ENCODE measurements at places on chromosomes 7 and 10.
A peak's percentile ranks its signal among the peaks of the same experiment; 100 is the strongest.

DNA sequence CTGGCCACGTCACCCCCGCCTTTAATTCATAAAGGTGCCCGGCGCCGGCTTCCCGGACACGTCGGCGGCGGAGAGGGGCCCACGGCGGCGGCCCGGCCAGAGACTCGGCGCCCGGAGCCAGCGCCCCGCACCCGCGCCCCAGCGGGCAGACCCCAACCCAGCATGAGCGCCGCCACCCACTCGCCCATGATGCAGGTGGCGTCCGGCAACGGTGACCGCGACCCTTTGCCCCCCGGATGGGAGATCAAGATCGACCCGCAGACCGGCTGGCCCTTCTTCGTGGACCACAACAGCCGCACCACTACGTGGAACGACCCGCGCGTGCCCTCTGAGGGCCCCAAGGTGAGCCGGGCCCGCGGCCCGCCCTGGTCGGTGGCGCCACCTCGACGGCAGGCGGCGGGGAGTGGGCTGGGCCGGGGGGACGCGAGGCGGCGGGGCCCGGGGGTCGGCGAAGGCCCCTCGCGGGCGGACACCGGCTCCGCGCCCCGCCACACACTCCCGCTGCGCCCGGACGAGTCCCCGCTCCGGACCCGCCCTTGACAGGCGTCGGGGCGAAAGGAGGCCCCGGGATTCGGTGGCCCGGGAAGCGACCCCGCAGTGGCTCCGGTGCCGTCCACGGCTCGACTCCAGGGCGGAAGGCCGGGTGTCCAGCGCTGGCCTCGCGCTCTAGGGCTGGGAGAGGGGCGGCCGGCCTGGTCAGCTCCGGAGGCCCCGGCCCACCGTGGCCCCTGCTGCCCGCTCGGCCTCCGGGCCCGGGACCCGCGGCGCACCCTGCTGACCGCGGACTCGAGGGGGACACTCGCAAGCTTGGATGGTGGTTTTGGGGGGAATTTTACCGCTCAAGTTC is 557 bp downstream of the BAG3 start:
- no peak for DNase-seq

GRCh38 chr7:119935418-119936025 is 337.5 kb upstream of the KCND2 start:
- DNase-seq: peak; percentile 48

DNA sequence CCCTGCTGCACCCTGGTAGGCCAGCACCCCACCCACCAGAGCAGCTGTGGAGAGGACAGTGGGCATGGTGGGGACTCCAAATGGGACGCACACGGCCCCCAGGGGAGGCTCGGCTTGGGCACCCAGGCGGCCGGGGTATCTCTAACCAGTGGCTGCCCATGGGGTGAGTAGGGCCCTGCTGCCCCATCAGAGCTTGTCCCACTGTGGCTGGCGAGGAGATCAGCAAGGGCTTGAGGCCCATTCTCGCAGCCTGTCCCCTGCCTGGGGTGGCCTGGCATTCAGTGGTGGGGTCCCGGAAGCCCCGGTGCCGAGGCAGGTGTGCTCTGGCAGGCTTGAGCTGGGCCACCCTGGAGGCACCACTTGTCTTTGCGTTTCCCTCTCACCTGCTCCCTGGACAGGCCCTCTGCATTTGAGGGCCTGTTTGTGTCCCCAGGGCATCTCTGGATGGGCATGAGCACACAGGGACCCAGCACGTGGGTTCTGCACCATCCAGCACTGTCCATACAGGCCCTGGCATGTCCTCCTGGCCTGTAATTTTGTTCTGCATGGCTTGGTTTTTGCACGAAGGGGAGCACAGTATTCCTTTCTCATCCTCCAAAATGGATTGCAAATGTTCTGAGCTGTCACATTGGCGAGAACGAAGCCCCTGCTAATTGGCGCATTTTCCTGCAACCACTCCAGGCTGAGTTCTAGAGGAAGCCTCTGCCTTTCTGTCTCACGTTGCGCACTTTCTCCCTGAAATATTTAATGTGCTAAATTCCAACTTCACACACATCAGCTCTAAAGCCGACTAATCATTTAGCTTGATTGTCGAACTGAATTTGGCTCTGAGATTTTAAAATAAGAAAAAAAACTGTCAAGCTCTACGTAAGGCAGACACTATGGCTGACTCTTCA is 27.2 kb downstream of the PWWP2B start:
- no peak for DNase-seq

DNA sequence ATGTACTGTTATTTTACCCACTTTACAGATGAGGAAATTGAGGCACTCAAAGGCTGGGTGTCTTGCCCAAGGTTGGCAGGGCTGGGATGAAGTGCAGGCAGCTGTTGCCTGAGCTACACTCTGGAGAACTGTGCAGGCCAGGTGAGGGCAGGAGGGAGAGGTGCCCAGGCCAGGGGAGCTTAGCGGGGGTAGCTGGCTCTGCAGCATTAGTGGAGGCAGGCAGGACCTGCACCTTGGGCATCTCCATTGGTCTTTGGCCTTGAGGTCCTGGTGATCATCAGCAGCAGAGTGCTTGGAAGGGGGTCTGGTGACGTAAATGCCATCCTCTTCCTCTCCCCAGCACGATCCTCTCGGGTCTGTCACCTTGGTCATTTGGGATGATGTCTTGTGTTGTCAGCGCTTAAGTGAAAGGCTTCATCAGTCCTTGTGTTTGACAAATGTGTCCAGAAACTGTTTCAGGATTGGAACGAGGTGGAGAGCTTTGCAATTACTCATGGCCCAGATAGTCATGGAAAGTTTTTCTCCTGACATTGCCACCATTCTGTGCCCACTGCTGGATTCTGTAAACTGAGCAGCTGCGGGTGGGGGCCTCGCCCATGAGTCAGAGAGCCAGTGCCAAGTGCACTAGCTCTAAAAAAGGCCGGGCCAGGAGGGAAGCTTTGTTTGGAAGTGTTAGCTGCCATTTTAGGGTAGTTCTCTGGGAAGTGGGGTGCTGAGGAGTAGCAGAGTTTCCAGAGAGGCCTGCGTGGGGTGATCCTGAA is 47.6 kb downstream of the TSPAN15 start:
- DNase-seq: no peak

DNA sequence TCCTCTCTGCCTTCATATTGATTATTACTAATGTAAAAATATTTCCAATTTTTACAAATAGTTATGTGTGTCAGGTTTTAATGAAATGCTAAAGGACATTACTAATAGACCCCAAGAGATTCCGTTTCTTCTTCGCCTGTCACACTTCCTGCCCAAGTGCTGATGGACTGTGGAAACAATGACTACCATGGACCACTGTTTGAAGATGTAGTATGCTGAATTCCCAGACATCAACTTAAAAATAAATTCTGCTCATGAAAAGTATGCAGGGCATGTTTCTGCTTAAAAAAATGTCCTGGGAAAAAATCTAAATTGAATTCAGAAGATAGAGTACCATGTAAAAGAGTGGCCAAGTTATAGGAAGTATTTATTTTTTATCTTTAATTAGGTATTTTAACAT is 52.1 kb downstream of the ST7 start:
- no peak for DNase-seq
